ENCODE measurements at places on chromosomes 6 and 20.
A peak's percentile ranks its signal among the peaks of the same experiment; 100 is the strongest.

- DNase-seq: no peak
Observed at GRCh38 chr6:68975816-68976215, 340.7 kb downstream of the ADGRB3 start.

- no peak for DNase-seq
Observed at GRCh38 chr6:14944593-14944992, 301.3 kb upstream of the JARID2 start.

DNA sequence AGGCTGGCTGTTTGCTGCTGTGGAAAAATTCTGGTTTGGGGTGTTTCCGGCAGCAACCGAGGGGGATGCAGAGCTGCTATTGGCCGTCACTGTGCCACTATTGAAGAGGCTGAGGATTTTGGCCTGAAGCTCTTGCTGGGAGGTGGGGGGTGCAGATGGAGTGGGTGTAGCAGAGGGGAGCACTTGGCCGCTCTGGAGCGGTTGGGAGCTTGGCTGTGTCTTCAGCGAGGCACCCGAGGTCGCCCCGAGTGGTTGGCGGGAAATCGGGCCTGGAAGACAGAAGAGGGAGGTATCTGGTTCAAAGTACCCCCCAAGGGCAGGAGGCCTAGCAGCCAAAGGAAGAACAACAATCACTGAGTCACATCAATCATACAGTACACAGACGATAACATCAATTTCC is 27.1 kb downstream of the NCOA5 start:
- DNase-seq: no peak

DNA sequence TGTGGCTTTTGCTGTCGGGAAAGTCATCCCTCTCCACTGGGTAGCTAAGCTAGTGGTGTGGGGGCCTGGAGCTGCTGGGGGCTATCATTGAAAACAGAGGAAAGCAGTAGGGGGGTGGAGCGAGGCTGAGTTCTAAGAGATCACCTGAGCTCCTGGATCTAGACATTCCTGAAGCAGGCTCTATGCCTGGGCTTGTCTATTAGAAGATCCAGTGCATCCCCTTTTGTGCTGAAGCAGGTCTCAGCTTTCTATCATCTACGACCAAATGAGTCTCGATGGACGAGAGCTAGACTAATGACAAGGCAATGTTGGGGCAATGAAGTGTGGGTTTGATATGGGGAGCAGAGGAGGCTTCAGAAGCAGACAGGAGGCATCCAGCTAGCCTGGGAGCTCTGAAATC is 18.5 kb downstream of the ZBP1 start:
- no peak for DNase-seq

GRCh38 chr6:42368181-42368580 is 83.5 kb downstream of the TRERF1 start:
- peak; percentile 39 for DNase-seq

- DNase-seq: no peak
Observed at GRCh38 chr6:155066361-155066760, 71.2 kb downstream of the TIAM2 start.

DNA sequence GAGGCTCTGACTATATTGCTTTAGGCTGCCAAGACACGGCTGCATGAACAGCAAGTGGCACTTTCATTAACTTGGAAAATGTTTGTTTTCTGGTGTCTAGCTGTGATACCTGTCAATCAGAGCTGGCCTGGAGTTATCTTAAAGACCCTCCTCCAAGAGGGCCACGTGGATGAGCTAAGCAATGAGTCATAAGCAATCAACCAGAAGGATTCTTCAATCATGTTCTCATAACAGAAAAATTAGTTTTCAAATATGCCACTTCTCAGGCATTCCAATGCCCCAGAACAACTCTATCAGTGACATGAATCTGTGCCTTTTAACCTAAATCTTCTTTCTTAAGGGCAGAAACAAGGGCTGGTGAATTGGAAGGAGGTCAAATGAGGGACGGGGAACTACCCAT is 283.0 kb downstream of the HTR1B start:
- DNase-seq: no peak

DNA sequence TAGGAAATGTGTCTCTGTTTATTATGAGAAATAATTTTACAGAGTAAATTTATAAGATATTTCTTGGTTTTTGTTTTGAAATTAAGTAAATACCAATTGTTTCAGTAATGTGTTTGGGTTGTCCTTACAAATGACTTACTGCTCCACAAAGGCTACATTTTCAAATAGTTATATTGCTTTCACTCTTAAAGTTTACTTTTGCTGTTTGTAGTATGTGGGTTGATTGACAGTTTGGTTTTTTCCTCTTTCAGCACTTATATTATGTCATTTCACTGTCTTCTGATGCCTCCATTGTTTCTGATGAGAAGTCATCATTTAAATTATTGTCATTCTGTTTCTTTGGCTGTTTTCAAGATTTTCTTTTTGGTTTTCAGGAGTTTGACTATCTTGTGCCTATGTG is 34.9 kb upstream of the SUMO4 start:
- peak; percentile 27 for DNase-seq

Measured in suppressor macrophage treated with lipopolysaccharide for 4 hours (primary cell).